ENCODE measurements at places on chromosomes 12 and 14.
A peak's percentile ranks its signal among the peaks of the same experiment; 100 is the strongest.

GRCh38 chr12:46831335-46832129 lies 5.7 kb upstream of the SLC38A4 start:
- no peak for DNase-seq
- peak overlapping the region; percentile 42 for H3K4me3 ChIP-seq
- peaks cover 22% of the 10 kb centered on the region for H3K27me3 ChIP-seq
- no peaks in the 10 kb centered on the region for H3K36me3 ChIP-seq
- H3K4me1 ChIP-seq, result peaks cover 6% of the 10 kb centered on the region

DNA sequence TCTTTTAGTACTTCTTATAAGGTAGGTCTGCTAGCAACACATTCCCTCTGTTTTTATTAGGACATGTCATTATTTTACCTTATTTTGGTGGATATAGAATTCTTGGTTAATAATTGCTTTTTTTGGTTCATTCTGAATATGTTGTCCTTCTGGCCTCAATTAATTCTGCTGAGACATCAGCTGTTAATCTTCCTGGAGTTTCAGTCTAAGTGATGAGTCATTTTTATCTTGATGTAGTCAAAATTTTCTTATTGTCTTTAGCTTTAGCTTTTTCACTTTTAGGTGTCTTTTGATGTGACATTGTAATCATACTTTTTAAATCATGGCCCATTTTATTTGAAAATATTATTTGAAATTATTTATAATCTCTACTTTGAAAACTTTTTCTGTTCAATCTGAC lies 104.9 kb upstream of the PMCH start:
- H3K27me3 ChIP-seq, result no peaks in the 10 kb centered on the region
- no peaks in the 10 kb centered on the region for H3K4me1 ChIP-seq
- no peak overlapping the region for H3K4me3 ChIP-seq
- no peaks in the 10 kb centered on the region for H3K36me3 ChIP-seq
- no peak overlapping the region for H3K27ac ChIP-seq
- no peak for DNase-seq

DNA sequence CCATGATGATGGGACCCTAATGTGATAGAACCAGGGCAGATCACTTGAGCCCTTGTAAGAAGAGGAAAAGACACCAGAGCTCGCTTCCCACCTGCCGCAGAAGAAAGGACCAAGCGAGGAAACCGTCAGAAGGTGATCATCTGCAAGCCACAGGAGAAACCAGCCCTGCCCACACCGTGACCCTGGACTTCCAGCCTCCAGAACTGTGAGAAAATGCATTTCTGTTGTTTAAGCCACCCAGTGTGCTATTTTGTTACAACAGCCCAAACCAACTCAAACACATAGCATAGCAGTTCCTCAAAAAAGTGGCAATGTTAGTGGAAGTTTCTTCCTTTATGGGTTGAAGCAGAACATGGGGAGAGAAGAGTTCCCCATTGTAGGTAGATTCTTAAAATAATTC lies 107.9 kb upstream of the BCL2L14 start:
- H3K4me3 ChIP-seq, result no peak overlapping the region
- no peaks in the 10 kb centered on the region for H3K36me3 ChIP-seq
- DNase-seq, result no peak
- no peaks in the 10 kb centered on the region for H3K27me3 ChIP-seq

- H3K27me3 ChIP-seq, result no peaks in the 10 kb centered on the region
- H3K27ac ChIP-seq, result no peak overlapping the region
- DNase-seq, result no peak
- no peak overlapping the region for H3K4me3 ChIP-seq
- H3K4me1 ChIP-seq, result no peaks in the 10 kb centered on the region
- H3K36me3 ChIP-seq, result no peaks in the 10 kb centered on the region
These were observed 38.0 kb downstream of the TMEM63C start for GRCh38 chr14:77219591-77219990.

- no peaks in the 10 kb centered on the region for H3K27me3 ChIP-seq
- H3K36me3 ChIP-seq, result no peaks in the 10 kb centered on the region
- H3K4me3 ChIP-seq, result no peak overlapping the region
- no peaks in the 10 kb centered on the region for H3K4me1 ChIP-seq
These were observed 13.6 kb downstream of the TTC9 start for GRCh38 chr14:70655110-70655826.

DNA sequence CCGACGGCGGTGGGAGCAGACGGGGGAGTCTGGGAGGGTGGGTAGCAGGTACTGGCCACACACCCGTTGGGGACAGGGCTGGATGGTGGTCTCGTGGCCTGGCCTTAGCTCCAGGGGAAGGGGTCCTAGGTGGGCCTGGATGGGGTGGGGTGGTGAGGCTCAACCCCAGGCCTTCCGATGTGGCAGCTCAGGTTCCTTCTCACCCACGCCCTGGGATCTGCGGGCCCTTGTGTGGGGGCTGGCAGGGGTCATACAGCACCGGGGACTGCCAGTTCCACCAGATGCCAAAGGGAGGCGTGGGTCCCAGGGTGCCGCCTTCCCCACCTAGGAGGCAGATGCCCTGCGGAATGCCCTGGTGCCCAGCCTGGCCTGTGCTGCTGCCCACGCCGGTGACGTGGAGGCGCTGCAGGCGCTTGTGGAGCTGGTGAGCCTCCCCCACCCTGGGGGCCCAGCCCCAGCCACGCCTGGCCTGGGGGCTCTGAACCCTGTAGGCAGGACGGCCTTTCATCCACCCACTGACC lies 21.0 kb downstream of the ASPG start:
- no peaks in the 10 kb centered on the region for H3K36me3 ChIP-seq
- H3K4me1 ChIP-seq, result no peaks in the 10 kb centered on the region
- peak; percentile 45 for DNase-seq
- H3K27me3 ChIP-seq, result no peaks in the 10 kb centered on the region
- no peak overlapping the region for H3K4me3 ChIP-seq
- H3K27ac ChIP-seq, result no peak overlapping the region

GRCh38 chr14:99199846-99200653 lies 71.9 kb downstream of the BCL11B start:
- H3K4me3 ChIP-seq, result no peak overlapping the region
- H3K36me3 ChIP-seq, result no peaks in the 10 kb centered on the region
- no peaks in the 10 kb centered on the region for H3K4me1 ChIP-seq
- no peaks in the 10 kb centered on the region for H3K27me3 ChIP-seq

- no peak for DNase-seq
- no peak overlapping the region for H3K27ac ChIP-seq
- H3K36me3 ChIP-seq, result no peaks in the 10 kb centered on the region
- H3K4me3 ChIP-seq, result no peak overlapping the region
- no peaks in the 10 kb centered on the region for H3K4me1 ChIP-seq
These were observed 17.2 kb upstream of the BDKRB2 start for GRCh38 chr14:96187216-96188031.

GRCh38 chr12:52121824-52122539 lies 42.5 kb downstream of the SMIM41 start:
- H3K36me3 ChIP-seq, result no peaks in the 10 kb centered on the region
- no peak overlapping the region for H3K4me3 ChIP-seq
- no peaks in the 10 kb centered on the region for H3K27me3 ChIP-seq
- no peaks in the 10 kb centered on the region for H3K4me1 ChIP-seq

DNA sequence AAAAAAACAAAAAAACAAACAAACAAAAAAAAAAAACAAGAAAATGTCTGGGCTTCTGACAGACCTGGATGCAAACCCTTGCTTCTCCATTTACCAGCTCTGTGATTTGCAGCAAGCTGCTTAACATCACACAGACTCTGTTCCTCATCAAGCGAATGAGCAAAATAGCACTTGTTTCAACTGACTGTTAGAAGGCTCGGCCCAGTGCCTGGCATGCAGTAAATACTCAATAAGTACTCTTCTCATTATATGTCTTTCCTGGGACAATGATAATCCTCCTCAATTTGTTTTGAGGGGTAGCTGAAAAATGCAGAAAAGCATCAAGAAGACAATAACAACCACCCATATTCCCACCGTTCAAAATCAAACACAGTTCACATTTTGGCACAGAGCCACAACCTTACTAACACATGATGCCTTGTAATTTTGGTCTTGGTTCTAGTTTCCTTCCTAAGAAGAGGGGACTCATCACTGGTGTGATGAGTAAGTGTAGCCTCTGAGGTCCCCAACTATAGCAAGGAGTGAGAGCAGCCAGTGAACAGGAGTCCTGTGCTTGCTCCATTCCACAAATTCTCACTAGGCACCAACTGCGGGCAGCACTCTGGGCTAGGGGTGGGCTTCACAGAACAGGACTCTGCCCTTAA lies 60.4 kb downstream of the TTC7B start:
- H3K4me3 ChIP-seq, result no peak overlapping the region
- no peak for DNase-seq
- H3K27me3 ChIP-seq, result no peaks in the 10 kb centered on the region

DNA sequence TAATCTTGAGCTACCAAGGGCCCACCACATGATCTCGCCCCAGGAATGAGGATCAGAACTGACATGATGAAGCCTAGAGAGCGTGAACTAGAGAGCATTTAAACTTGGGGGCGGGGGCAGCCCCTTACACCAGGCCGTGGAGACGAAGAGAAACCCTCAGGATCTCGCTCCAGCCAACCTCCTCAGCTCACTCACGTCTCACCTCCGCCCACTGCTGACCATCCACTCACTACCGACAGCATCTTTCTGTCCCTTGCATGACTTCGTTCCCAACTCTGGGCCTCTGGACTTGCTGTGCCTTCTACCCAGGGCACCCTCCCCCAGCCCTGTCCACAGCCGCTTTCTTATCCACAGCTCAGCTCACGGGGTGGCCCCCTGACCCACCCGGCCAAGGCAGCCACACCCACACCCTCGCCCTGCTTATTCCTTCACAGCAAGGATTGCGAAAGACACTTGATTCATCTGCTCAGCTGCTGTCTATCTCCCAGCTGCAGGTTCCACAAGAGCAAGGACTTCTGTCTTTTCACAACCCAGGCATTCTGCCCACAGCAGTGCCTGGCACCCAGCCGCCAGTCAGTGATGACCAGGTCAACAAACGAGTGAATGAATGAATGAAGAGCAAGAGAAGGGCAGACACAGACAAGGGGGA lies 6.4 kb downstream of the STX2 start:
- H3K4me1 ChIP-seq, result no peaks in the 10 kb centered on the region
- no peak for DNase-seq
- H3K4me3 ChIP-seq, result no peak overlapping the region
- no peaks in the 10 kb centered on the region for H3K36me3 ChIP-seq
- H3K27ac ChIP-seq, result no peak overlapping the region

- no peak overlapping the region for H3K4me3 ChIP-seq
- DNase-seq, result no peak
- peaks cover 38% of the 10 kb centered on the region for H3K27me3 ChIP-seq
- H3K36me3 ChIP-seq, result no peaks in the 10 kb centered on the region
- H3K27ac ChIP-seq, result no peak overlapping the region
These were observed 77.5 kb upstream of the C14orf180 start for GRCh38 chr14:104502060-104502459.

- no peak overlapping the region for H3K4me3 ChIP-seq
- H3K27ac ChIP-seq, result no peak overlapping the region
- no peaks in the 10 kb centered on the region for H3K36me3 ChIP-seq
- H3K27me3 ChIP-seq, result no peaks in the 10 kb centered on the region
- H3K4me1 ChIP-seq, result no peaks in the 10 kb centered on the region
- no peak for DNase-seq
These were observed 593.8 kb downstream of the RPL10L start for GRCh38 chr14:46057799-46058198.

GRCh38 chr12:795305-795704 lies 42.9 kb downstream of the WNK1 start:
- H3K27me3 ChIP-seq, result no peaks in the 10 kb centered on the region
- H3K36me3 ChIP-seq, result no peaks in the 10 kb centered on the region
- H3K4me3 ChIP-seq, result no peak overlapping the region
- no peaks in the 10 kb centered on the region for H3K4me1 ChIP-seq
- DNase-seq, result no peak
- no peak overlapping the region for H3K27ac ChIP-seq

- no peak overlapping the region for H3K4me3 ChIP-seq
- no peak for DNase-seq
- no peak overlapping the region for H3K27ac ChIP-seq
- no peaks in the 10 kb centered on the region for H3K4me1 ChIP-seq
- H3K27me3 ChIP-seq, result no peaks in the 10 kb centered on the region
These were observed 691.6 kb upstream of the FBXO33 start for GRCh38 chr14:40123816-40124215.

- no peak overlapping the region for H3K4me3 ChIP-seq
- H3K27me3 ChIP-seq, result peaks cover 62% of the 10 kb centered on the region
- H3K36me3 ChIP-seq, result no peaks in the 10 kb centered on the region
- H3K27ac ChIP-seq, result no peak overlapping the region
- DNase-seq, result no peak
- H3K4me1 ChIP-seq, result no peaks in the 10 kb centered on the region
These were observed 52.1 kb downstream of the KIF26A start for GRCh38 chr14:104190396-104191000.

- no peaks in the 10 kb centered on the region for H3K4me1 ChIP-seq
- no peaks in the 10 kb centered on the region for H3K27me3 ChIP-seq
- no peak for DNase-seq
- no peaks in the 10 kb centered on the region for H3K36me3 ChIP-seq
These were observed 110.2 kb downstream of the SNAPC1 start for GRCh38 chr14:61872452-61872851.
